Fibroblast of skin of right biceps (primary cell): ENCODE measurements at places on chromosomes 3 and 15.

- DNase-seq: peak; percentile 50
Measured at GRCh38 chr15:71893691-71894090, 83.3 kb downstream of the NR2E3 start.

DNA sequence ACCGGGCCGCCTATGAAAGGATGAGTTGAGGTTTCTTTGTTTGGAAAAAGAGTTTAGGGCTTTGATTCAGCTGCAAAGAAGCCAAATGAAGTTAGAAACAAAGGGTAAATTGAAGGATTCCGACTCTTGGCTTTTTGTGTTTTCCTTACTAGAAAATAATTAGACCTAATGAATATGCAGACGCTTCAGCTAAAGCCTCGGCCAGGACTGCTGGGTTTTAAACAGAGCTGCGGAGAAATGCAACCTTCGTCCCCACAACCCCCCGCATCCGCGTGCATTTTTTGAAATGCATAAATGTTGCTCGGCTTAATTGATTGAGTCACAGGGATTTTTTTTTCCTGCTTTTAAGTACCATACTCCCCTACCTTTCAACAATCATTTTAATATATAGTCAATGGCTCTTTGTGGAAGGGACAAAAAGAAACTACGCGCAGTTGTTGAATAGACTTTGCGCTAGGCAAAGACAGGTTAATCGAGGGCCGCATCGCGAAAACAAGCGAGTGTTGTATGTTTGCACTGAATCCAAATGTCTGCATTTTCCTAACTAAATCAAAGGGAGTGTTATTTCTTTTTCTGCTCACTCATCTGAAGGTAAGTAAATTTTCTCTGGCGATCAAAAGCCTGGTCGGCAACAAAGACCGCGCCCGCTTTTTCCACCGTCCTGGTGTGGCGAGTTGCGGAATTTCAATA, 1.3 kb upstream of the ZIC4 start:
- DNase-seq: no peak

DNA sequence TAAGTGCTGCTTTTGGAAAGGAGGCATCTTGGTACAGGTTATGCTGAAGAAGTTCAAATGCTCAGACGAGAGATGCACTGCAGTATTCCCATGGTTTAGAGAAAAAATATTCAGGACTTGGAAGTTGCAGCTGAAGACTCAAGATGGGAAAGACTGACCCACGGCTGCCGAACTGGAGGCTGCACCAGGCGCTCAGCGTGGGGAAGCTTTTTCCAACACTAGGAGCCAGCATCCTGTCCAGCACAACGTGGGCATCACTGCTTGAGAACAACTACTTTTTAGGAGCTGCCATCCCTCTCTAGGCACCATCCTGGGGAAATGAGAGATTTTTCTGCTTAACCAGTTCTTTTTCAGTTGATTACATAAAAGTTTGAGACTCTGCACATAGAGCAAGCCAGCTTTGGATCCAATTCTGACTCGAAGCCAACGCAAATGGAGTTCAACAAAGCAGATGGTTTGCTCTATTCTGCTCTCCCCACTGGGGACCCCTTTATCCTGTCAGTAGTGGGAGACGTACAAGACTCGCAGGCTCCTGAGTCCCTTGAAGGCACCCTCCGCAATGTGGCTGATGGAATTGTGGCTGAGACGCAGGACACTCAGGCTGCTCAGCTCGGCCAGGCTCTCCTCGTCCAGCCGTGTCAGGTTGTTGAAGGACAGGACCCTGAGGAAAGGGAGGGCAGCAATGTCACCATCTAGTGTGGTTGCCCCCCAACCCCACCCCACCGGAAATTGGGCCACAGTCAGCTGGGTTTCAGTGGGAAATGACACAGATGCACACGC, 93.8 kb downstream of the LRIG1 start:
- no peak for DNase-seq

DNA sequence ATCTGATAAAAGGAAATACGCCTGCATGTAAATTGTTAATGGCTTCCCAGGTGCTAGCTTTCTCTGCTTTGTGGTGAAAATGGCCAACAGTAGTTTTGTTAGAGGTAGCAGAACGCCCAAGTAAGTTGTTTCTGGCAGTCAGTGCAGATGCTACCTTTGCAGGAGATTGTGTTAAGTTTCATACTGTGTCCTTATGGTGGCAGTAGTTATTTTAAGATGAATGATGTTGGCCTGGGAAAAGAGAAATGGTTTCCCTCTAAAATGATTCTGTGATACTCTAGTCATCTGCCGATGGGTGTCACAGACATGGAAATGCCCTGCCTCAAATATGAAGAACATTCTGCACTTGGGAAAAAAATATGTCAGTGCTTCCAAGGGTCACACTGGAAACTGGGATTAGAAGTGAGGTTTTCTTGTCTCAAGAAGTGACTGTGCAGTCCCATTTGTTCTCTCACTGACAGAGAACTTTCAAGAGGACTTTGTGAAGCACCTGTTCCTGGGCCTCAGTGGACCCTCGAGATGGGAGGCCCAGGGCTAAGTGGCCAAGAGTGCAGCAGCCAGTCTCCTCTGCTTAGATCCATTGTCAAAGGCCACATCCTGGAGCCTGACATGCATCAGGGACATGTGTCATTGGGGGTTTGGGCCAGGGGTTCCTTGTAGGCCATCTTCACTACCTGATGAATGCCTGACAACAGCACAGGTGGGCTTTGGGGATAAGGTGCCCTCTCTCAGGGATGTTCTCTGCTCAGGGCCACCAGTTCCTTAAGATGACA, 393.3 kb downstream of the CACNA2D3 start:
- DNase-seq: no peak

DNA sequence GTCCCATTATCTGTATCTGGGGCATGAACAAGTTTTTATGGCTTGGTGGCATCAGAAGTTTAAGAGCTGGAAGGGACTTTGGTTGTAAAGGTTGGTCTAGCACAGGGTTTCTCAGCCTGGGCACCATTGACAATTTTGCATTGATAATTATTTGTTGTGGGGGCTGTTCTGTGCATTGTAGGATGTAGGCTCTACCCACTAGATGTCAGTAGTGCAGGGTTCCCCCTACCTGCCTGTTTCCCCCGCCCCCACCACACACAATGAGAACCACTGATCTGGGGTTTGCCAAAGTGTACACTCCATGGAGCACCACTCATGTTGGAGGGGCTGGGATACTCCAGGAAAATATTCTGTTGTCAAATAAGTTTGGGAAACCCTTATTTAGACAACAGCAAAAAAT, 42.7 kb downstream of the PLCL2 start:
- no peak for DNase-seq

GRCh38 chr3:59249004-59249403, 199.2 kb upstream of the CFAP20DC start:
- no peak for DNase-seq

- DNase-seq: peak; percentile 68
Measured at GRCh38 chr15:65414841-65415621, 7.7 kb downstream of the IGDCC4 start.

GRCh38 chr15:76310475-76311099, 682 bp downstream of the ETFA start:
- peak; percentile 11 for DNase-seq

- no peak for DNase-seq
Measured at GRCh38 chr15:25609371-25609770, 170.5 kb upstream of the UBE3A start.

- DNase-seq: peak; percentile 98
Measured at GRCh38 chr15:45200001-45200798, 12.4 kb upstream of the SHF start.

DNA sequence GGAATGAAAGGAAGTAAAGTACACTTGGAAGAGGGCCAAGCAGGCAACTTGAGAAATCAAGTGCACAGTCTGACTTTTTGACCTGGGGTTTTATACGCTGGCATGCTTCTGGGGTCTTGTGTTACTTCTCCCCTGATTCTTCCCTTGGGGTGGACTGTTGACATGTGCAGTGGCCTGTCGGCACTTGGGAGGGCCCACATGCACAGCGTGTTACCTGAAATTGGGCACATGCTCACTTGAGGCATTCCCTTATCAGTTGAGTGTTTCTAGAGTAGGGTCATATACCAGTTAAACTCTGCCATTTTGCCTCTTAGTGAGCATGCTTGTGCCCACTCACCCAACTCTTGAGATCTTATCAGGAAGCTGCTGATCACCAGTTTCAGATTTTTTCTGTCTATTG, 329.1 kb upstream of the SOX2 start:
- DNase-seq: no peak

DNA sequence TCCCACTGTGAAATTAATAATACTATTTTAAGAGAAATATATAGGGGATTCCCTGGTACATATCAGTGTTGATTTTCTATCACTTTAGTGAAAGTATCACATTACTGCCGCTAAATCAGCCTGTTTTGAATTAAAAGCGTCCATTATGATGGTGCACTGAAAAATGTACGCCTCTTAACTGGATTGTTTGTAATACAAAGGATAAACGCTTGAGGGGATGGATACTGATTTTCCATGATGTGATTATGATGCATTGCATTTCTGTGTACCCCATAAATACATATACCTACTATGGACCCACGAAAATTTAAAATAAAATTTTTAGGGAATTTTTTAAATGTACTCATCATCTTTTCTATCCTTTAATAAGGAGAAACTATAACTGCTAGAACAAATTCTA, 478.6 kb downstream of the MAGI1 start:
- DNase-seq: no peak

GRCh38 chr3:58173669-58174398, 36.9 kb downstream of the DNASE1L3 start:
- peak; percentile 38 for DNase-seq

DNA sequence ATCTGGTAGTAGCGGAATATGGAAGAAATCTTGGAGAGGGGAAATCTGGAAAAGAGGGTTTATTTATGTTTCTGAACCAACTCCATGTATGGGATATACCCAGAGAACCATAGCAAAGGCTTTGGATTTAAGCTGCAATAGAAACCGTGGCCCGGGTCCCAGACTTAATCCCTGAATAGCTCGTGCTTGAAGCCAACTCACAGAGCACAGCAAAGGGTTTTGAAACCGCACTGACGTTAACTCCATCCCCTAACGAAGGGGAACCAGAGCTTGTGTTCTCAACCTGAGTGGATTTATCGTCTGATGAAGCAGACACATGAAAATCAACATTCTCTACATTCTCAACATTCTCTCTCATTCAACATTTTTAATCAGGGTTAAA, 154.6 kb downstream of the APBA2 start:
- DNase-seq: peak; percentile 52

DNA sequence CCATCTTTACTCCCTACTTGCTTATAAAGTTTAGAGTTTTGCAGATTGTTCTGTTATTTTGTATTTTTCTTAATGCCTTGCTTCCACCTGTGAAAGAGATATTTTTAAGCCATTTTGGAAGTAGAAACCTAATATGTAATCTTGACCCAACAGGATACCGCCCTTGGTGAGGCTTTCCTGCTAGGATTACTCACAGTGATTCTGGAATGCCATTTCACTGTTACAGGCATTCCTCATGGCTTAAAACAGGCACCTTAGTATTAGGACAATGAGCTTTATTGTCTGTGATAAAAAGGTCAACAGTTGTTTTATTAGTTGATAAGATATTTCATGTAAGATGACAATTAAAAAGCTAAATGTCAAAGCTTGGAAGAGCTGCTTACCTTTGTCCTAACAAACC, 58.2 kb downstream of the PHLDB2 start:
- peak; percentile 50 for DNase-seq

GRCh38 chr3:94028093-94028837, at the start of gene STX19:
Gene STX19, minus strand, starts transcription at chr3:94028597. Its CDS starts 13,328 bp downstream, at chr3:94015269.
- DNase-seq: no peak

- peak; percentile 65 for DNase-seq
Measured at GRCh38 chr3:115217678-115218451, 70.8 kb upstream of the ZBTB20 start.

DNA sequence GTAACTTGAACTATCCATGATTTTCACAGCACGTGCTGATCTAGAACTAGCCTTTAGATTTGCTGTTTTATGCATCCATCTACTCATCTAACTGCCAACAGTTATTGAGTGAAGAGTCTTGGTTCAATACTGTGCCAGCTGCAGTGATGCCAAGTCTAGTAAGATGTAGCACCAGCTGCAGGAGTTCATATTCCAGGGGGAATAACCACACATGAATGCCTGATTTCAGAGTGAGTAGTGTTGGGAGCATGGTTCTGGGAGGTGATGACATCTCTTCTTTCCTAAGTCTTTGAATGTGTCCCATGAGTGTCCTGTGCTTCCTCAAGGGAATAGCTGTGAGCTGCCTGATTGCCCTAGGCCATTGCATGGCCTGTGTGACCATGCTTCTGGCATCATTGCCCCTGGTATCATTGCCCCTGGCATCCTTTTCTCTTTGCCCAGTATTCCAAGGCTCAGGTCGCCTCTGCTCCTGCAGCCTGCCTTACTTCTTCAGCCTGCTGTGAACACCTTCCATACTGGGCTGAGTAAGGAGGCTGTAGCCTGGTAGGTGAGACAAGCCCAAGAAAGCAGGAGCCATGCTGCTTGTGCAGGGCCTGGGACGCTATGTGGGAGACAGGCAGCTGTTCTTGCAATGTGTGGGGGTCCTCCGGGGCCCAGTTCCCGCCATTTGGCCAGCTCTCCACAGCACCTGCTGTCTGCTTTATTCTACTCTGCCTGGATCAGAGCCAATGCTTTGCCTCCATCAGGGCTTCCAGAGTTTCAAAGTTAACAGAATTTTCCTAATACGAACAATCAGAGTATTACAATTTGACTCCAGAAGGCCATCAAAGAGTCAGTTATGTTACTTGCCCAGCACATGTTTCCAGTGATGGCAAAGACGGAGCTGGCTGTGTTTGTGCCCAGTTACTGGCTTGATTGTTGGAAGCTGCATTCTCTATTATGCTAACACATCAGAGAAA, 73.2 kb downstream of the CLSTN2 start:
- DNase-seq: no peak

- no peak for DNase-seq
Measured at GRCh38 chr15:20341901-20342600, 199.5 kb downstream of the GOLGA6L6 start.

GRCh38 chr3:87436781-87437543, 160.6 kb upstream of the POU1F1 start:
- DNase-seq: peak; percentile 86

- no peak for DNase-seq
Measured at GRCh38 chr15:31361764-31362515, 35.3 kb downstream of the KLF13 start.

GRCh38 chr15:84749111-84749991, 959 bp downstream of the ZNF592 start:
- DNase-seq: peak; percentile 14

DNA sequence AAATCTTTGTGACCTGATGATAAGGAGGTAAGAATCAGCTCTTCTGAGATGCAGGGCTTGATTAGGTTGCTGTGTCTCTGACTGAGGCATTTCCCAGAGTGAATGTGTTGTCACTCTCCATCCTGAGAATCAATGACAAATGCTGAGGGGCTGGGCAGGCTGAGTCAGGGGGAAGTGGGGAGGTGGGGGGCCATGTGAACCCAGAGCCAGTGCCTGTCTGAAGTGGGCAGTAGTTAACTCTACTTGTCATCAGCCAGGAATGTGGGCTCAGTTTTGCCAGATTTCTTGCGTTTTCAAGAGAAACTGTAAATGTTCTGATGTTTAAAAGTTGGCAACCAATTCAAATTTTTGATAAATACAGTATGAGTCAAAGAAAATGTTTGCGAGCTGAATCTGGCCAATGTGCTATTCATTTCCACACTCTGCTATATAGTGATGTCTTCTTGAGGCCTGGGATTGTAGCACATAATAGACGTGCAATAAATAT, 3.1 kb upstream of the BNC1 start:
- DNase-seq: peak; percentile 99

- DNase-seq: no peak
Measured at GRCh38 chr15:63306492-63307073, 29.2 kb downstream of the APH1B start.
